ENCODE measurements at places on chromosomes 12 and 14.

DNA sequence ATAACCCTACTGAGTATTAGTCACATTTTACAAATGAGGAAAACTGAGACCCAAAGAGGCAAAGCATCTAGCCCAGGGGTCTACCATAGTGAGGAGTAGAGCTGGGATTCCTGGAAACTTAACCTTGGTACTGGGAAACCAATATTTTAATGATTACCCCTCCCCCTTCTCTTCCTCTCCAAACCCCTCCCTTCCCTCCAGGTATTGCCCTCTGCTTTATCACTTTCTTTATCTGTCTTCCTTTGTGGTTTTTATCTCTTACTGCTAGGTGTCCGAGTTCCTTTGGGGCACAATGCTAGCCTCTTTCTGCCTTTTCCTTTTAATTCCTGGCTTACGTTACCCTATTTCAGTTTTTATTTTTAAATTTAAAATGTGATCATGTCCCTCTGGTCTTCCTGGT lies 2.8 kb downstream of the GABARAPL1 start:
- no peak for DNase-seq

DNA sequence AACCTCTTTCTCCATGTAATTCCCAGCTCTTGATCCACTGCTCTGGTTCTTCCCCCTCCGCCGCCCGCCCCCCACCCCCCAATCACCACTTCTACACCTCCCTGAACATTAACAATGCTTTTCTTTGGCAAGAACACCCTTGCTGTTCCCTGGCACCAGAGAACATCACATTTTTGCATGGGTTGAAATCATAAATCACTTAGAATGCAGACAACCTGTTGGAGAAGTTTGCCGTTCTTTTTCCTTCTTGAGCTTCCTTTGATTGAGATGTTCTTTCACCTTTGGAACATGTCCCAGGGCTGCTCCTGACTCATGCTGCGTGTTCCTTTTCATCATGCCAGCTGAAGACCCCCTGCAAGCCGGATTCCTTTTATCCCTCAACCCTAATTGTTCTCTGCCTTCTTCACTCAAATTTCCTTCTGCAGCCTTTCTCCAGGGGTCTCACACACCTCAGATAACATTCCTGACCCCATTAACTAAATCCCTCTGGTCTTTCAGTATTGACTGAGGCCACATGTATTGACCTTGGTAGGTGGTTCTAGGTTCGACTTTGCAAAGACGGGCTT lies 294.1 kb upstream of the TMPO start:
- no peak for DNase-seq

- no peak for DNase-seq
Observed at GRCh38 chr14:90523544-90523943, 126.7 kb downstream of the CALM1 start.

DNA sequence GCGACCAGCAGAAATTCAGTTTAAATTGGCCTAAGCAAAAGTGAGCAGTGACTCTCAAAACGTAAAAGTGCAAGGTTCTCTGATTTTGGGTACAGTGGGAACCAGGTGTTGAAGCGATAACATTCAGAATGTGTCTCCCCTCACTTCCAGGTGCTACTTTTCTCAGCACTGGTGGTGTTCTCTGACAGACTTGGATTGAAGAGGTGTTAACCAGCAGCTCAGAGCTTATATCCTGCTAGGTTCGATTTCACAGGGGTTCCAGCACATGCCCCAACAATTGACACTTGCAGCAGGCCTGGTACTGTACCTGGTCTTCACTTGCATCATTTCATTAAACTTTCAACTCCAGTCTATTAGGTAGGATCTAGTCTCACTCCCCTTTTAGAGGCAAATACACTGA lies 680.2 kb downstream of the VRK1 start:
- DNase-seq = no peak

- no peak for DNase-seq
Observed at GRCh38 chr12:120843472-120843871, 60.7 kb downstream of the SPPL3 start.

GRCh38 chr12:7711133-7711532 lies at the start of gene DPPA3:
TSS of gene DPPA3 (plus strand) at chr12:7711433. CDS start at chr12:7711571, 138 bp downstream.
- DNase-seq = no peak

- DNase-seq = no peak
Observed at GRCh38 chr12:6646276-6647082, 753 bp downstream of the ACRBP start.

DNA sequence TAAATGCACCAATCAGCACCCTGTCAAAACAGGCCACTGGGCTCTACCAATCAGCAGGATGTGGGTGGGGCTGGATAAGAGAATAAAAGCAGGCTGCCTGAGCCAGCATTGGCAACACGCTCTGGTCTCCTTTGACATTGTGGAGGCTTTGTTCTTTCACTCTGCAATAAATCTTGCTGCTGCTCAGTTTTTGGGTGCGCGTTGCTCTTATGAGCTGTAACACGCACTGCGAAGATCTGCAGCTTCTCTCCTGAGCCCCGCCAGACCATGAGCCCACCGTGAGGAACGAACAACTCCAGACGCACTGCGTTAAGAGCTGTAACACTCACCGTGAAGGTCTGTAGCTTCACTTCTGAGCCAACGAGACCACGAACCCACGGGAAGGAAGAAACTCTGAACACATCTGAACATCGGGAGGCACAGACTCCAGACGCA lies 8.4 kb upstream of the PIANP start:
- DNase-seq = no peak

GRCh38 chr12:7157391-7157790 lies 27.2 kb downstream of the CLSTN3 start:
- no peak for DNase-seq
